Nucleus accumbens (tissue), 56 donors: ENCODE measurements at places on chromosomes 2 and 18.

- no peak for DNase-seq
Measured at GRCh38 chr18:62536005-62536404, 13.2 kb downstream of the ZCCHC2 start.

DNA sequence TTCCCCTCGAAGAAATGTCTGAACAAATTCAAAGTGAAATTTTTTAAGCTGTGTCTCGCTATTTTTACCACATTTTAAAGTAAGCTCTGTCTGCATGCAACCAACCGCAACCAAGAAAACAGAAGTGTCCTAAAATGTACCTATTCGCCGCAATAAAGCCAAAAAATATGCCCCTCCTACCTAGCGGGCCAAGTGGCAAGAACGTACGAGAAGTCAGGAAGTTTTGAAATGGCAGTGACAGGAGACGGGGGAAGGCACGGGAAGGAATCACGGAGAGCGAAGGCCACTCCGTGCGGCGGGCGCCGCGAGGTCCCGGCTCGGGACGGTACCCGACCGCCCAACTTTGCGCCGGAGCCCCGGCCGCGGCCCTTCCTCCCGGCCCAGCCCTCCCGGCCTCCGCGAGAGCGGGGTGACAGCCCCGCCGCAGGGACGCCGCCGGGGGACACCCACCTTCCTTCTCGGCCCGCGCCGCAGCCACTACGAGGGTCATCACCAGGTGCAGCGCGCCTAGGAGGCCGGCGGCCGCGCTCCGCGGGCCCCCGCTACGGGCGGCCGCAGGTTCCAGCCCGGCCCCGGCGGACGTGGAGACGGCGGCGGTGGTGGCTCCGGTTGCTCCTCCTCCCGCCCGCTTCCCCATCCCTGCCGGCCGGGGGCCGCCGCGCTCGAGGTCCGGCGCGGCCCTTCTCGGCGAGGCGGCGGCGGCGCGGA lies 568 bp downstream of the TMEM131 start:
- no peak for DNase-seq

DNA sequence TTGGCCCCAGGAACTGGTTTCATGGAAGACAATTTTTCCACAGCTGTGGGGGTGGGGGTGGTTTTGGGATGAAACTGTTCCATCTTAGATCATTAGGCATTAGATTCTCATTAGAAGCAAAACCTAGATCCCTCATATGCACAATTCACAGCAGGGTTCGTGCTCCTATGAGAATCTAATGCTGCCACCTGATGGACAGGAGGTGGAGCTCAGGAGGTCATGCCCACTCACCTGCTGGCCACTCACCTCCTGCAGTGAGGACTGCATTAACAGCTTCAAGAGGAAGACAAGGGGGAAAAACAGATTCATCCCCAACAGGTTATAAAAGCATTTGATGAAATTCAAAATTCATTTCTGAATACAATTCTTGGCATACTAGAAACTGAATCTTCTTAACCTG lies 38.5 kb downstream of the THAP4 start:
- DNase-seq = no peak

DNA sequence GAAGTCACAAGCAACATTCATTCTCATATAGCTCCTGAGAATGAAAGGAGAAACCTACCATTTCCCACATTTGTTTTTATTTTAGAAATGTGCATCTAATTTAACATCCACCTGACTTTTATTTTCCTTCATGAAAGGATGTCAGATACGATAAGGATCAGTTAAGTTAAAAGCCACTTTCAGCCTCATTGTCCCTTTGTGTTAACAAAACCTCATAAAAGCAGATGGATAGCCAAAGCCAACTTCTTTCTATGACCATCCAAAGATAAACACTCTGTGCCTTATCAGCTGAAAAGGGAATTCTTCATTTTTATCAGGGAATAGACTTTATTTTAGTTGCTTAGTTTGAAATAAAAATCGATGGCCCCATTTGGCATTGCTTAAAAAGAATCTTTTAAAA lies 25.7 kb upstream of the RIT2 start:
- DNase-seq = no peak

GRCh38 chr2:70385204-70385603 lies 83.3 kb upstream of the FAM136A start:
- DNase-seq = no peak

- no peak for DNase-seq
Measured at GRCh38 chr2:30666266-30666874, 140.9 kb downstream of the CAPN13 start.

GRCh38 chr2:217836901-217837491 lies 165.8 kb downstream of the TNS1 start:
- DNase-seq = peak; percentile 51

DNA sequence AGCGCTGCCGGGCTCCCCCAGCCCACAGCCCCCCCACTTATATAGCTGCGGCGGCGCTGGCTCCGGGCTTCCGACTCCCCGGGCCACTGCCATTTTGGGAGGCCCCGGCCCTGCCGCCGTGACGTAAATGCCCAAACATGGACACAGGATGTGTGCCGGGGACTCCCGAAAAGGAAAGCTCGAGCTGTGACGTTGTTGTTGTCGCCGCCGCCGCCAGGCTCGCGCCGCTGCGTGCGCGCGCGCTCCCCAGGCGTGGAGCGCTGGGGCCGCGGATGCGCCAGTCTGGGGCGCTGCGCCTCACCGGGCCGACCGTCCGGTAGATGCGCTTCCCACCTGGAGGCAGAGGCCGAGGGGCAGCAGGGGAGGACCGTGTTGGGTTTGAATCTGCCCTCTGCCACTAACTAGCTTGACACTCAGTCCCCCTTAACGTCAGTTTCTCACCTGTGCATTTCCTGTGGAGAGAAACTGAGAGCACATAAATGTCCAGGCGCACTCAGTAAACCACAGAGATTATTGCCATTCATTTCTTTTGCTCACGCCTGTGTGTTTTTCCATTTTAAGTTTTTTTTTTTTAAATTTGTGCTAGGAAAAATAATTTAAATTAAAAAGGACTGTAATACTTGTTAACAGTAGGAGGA lies at the start of gene EGR4:
Gene EGR4 (minus strand): TSS at position 15 of the 638 bp plus-strand sequence. CDS start 231 bp downstream, outside the sequence.
- DNase-seq = peak; percentile 90

GRCh38 chr2:233831861-233832260 lies 22.5 kb downstream of the HJURP start:
- no peak for DNase-seq

DNA sequence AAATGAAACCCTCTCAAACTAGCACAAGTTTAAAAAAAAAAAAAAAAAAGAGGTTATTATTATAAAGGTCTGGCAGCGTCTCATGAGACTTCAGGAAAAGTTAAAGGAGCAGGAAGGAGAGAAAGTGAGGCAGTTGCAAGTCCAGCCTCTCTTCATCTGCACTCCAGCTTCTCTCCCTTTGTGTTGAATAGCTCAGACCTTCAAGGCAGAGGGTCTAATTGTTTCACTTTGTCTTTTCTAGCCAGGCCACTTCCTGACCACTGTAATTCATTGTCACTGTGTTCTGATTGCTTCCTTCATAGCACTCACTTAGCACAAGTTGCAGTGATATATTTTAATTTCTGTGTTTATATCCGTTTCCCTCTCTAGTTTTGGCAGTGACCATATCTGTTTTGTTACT lies 99.9 kb downstream of the SPATS2L start:
- DNase-seq = no peak

DNA sequence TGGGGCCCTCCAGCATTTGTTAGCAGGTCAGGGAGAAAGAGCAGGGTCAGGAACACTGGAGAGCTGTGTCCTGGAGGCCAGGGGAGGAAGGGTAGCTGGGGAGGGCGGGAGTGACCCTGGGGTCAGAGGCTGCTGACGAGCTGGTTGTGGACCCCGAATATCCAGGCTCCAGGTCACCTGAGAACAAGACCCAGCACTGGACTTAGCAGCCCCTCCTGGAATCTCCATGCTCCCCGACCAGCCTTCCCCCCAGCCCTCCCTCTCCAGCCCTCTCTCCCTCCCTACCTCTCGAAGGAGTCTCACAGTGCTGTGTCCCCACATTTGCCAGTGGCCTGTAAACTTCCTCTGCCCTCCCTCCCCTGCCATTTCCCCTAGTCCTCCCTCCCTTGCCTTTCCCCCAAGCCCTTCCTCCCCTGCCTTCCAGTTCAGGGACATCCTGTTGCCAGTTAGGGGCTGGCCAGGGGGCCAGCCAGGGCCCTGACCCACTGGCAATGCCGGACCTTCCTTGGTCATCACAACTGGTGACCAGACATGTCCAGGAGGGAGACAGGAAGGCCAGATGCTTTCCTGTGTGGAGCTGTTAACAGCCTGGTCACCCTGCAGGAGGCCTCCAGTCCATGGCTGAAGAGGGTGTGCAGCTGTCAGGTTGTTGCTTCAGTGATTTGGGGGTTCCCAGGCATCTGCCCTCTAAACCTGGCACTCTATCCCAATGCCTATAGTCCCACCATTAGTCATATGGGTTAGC lies 50.0 kb upstream of the FAHD2A start:
- no peak for DNase-seq

- DNase-seq = no peak
Measured at GRCh38 chr2:29455200-29455860, 340.1 kb downstream of the CLIP4 start.

DNA sequence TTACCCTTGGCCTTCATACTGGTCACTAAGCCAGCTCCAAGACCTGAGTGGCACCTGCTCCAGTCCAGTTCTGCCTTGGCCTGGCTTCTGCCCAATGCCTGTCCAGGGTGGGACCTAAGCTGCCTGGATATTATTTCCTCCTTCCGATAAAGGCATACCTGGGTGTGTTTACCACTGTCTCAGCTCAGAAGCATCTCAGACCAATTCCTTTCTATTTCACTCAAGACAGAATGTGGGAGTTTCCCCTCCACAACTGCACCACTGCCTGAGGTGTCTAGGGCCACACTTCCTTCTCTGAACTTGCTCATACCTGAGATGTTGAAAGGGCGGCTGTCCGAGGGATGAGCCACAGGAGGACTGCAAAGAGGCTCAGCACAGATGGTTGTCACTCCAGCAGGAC lies 18.4 kb upstream of the CAB39 start:
- DNase-seq = no peak

DNA sequence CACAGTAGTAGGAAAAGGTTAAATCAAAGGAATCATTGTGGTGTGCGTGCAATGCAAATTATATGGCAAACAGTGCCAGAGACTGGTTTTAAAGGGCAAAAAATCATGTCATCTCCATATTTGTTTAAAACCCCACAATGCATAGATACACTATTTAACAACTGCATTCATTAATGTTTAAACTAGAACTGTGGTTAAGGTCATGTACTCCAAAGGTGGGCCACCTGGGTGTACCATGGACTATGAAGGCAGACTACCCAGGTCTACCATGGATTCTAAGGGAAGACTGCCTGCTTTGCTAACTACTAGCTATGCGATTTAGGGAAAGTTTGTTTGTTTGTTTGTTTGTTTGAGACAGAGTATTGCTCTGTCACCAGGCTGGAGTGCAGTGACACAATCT lies 356.3 kb downstream of the ZEB2 start:
- DNase-seq = no peak

DNA sequence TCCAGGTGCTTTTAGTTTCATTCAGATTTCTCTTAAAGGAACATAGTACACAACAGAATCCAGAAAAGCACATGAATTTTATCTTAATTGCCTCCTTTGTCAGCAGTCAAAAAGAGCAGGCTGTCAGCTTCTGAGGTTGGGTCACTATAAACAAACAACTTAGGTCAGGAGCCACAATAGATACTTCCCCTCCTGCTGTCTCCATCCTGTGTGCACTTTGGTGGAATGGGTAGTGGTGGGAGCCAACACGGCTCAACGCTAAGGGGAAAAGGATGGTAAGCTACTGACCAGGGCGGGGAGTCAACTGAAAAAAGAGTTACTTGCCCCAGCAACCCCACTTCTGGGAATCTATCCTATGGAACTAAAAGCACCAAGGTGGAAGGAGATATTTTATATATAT lies 121.9 kb downstream of the PAX3 start:
- no peak for DNase-seq

DNA sequence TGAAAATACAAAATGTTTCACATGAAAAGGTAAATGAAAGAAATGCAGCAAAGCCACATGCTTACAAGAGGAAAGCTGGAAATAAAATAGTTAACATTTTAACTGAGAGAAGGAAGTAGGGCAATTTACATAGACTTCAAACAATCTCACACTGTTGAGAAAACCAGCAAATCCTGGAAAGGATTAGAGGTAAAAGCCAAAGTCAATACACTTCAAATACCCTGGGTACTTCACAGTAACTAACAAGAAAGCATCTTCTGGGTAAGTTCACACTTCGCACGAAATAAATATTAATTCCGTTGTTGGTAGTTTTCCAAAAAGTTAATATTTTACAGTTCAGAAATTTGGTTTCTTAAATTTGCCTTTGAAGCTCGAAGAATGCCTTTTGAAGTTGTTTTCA lies 3.5 kb upstream of the ERICH2 start:
- no peak for DNase-seq

GRCh38 chr18:57436191-57436964 lies 1.2 kb downstream of the ONECUT2 start:
- no peak for DNase-seq

GRCh38 chr2:134282629-134283400 lies 28.9 kb downstream of the MGAT5 start:
- no peak for DNase-seq

DNA sequence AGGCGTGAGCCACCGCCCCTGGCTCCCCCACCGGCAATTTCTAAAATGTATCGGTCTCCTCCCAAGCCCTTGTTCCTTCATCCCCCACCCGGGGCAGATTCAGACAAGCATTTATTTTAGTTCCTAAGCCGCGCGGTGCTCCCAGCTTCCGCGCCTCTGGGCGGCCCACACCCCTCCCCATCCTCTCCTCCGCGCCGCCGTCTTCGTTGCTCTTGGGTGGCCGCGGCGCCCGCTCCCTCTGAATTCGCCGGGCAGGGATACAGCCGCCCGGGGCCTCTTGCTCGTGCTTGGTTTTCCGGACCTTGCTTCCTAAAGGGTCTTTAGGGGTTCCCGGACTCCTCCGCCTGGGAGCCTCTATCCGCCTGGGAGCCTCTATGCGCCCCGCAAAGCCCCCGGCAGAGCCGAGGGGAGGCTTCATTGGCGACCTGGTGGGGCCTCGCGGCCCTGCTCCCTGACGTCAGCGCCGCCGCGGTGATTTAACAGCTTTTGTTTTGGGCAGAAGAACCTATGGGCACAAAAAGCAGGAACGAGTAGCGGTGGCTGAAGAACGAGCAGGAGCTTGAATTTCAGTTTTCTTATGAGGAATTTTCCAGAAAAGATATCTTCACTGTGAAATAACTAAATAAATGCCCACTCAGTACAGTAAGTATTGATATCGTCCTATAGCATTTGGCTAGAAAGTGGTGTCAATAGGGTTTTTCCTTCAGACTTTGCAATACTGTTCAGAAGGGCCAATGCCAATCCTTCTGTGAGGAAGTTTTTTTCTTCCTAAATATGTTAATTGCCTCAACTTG lies 37.3 kb downstream of the PRKRA start:
- DNase-seq = no peak

DNA sequence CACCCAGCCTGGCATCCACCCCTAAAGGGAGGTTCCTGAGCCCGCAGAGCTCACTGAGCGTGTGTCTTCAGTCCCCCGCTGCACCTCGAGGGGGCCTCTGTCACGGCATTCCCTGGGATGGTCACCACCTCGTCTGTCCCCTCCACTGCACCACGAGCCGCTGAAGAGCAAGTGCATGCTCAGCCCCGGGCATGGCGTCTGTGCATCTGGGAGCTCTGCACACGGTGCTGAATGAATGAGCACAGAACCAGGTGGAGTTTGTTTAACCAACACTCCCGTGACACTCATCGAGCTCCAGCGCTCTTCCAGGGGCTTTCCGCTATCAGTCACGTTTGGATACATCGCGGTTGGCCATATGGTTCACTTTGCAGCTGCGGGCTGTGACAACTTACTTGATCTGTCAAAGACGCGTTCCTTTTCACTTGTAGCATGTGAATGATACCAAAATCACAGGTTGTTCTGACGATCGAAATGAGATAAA lies 9.2 kb downstream of the ALLC start:
- no peak for DNase-seq

- DNase-seq = no peak
Measured at GRCh38 chr2:209389171-209389618, 34.7 kb upstream of the MAP2 start.

- no peak for DNase-seq
Measured at GRCh38 chr2:239462671-239463506, 62.1 kb upstream of the HDAC4 start.
